ENCODE measurements at places on chromosomes 6 and 20.

DNA sequence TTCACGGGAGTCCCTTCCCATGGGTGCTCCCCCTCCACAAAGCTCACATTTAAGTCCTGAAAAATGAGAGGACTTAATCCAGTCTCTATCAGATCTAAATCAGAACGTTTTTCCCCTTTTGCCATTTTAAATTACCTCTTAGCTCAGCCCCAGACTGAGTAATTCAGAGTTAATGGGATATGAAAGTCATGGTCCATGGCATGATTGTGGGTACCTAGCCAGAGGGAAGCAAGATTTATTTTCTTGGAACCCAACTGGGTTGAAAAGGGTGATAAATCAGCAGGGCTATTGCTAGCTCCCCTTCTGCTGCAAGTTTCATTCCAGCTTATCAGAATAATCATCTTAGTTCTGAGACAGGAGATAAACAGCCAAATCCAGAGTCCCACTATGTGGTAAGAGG is 320.2 kb upstream of the CHD6 start:
- no peak for DNase-seq

DNA sequence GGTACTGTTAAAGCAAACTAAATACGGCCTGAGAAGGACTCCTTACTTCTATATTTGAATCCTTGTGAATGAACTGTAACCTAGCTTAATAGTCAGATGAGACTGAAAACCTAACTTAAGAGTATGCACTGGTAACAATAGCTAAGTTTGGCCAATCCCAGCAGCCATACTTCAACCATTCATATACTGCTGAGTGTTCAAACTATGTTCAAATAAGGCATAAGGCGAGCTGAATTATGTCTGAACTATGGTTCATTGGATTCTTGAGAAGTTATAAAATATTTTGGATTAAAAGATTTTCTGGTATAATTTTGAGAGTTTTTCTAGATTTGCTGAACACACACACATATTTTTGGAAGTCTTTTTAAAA is 2.2 kb downstream of the SMPDL3A start:
- DNase-seq, result no peak

DNA sequence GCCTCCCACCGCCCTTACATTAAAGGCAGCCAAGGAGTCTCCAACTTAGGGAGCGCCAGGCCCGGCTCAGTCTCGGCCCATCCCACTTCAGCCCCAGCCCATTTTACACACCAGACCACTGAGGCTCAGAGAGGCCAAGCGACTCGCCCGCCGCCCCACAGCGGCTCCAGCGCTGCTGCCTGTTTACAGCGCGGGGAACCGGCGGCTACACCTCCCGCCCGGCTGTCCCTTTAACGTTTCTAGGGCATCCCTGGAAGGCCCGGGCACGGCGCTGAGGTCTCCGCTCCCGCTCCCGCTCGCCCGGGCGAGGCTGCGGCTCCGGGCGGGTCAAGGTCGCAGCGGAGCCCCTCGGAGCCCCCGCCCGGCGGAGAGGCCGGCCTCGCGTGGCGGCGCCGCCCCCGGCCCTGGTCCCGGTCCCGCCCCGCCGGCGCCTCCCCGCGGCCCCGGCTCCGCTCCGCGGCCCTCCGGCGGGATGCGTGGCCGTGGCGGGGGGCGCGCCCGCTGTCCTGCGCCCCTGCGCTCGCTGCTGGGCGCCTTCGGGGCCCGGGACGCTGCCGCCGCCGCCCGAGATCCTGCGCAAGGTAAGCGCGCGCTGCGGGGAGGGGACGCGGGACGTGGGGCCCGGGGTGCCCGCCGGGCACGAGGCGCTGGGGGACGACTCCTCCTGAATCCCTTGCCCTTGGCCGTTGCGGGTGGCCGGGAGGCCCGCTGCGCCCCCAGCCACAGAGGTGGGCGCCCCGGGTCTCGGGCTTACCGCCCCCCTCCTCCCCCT is 27.1 kb upstream of the PHACTR3 start:
- no peak for DNase-seq

DNA sequence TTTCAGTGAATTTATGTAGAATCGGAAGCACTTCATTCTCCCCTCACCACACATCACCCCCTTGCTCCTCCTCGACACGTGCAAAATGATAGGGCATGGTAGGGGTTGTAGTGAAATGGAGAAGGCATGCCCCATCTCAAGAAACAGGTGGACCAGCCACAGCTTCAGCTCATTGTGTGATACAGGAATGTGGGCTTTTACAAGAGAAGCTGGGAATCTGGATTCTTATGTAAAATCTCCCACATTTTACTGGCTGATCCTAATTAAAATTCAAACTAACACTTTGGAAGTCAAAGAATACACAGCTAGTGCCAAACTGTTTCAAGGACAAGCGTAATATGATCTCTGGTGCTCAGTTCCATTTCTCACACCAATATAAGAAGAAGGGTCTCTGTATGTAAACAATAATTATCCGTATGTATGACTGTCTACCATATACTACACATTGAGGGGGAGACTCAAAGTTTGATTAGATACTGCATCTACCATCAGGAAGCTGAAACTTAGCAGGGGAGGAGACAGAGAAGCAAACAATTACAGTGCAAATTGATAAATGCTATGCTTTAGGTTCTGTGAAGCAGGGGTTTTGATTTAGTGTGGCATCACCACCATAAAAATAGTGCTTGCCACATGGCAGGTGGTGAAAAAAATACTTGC is 24.3 kb upstream of the KIAA0408 start:
- DNase-seq, result no peak

GRCh38 chr6:25749837-25750236 is 4.7 kb upstream of the SLC17A4 start:
- no peak for DNase-seq

DNA sequence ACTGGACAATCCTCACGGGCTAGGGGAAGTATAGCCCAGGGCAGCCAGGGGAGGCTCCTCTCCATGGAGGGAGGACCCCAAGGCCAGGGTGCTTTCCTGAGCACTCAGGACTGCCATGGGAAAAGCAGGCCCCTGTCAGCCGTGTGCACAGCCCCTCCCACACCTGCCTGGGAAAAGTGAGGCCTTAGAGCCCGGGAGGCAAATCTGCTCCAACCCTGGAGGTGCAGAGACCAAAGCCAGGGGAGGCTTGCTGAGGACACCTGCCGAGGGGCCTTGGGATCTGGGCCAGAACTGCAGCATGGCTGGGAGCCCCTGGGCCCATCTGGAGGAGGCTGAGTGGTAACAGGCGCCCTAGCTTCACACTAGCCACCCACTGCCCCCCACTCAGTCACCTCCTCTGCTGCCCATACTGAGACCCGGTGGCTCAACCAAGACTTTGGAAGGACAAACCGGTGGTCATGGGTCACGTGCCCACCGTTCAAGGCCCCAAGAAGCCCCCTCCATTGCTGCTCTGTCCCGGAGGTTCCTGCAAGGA is 55.2 kb downstream of the YTHDF1 start:
- DNase-seq, result no peak

DNA sequence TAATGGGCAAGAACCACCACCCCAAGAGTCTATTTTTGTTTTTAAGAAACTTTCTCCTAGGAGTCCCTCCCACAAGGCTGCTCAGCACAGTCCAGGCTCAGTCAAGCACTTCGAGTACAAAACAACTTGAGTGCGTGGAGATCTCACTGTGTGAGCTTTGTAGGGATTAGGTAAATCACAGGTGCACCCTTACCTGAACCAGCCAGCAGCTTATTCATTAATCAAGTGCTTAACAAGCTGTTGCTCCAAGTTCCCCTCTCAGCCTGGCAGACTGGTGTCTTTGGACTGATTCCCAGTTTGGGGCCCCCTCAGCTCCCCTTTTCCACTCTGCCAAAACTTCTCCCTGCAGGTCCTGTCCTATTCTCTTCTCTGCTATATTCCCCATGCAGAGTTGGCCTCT is 133.1 kb downstream of the LY86 start:
- no peak for DNase-seq

DNA sequence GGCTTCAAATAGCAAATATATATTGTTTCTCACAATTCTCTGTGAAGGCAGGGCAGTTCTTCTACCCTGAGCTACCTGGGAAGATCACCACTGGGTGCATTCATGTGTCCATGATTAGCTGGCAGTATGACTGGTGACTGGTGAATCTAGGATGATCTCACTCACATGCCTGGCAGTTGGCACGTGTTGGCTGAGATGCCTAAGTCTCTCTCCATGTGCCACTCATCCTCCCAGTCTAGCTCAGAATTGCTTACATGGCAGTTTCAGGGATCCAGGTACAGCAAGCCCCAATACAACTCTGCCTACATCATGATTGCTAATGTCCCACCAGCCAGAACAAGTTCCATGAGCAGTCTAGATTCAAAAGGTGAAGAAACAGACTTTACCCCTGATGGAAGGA is 346.8 kb upstream of the CNR1 start:
- no peak for DNase-seq

- no peak for DNase-seq
Measured at GRCh38 chr6:129203190-129203900, 320.4 kb downstream of the LAMA2 start.

GRCh38 chr20:19078448-19079373 is 133.7 kb upstream of the SLC24A3 start:
- DNase-seq, result no peak

- no peak for DNase-seq
Measured at GRCh38 chr6:118705544-118706491, 54.4 kb upstream of the CEP85L start.

DNA sequence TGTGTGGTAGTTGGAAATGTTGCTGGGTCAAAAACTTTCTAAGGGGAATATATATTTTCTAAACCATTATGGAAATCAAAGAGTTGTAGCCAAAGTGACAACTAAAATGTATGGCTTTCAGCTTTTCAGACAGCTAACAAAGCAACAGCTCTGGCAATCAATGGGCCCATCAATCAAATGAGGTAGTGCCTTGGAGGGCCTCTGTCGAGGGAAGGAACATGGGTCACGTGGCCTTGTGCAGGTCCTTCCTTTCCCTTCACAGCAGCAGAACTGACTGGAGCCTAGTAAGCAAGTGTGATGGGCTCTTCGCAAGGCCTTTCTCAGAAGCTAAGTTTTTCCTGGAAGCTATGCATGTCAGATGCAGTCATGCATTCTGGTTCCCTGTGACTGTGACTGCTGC is 17.9 kb downstream of the FAXC start:
- DNase-seq, result no peak

GRCh38 chr6:105504706-105505105 is 101.8 kb upstream of the PREP start:
- DNase-seq, result no peak

DNA sequence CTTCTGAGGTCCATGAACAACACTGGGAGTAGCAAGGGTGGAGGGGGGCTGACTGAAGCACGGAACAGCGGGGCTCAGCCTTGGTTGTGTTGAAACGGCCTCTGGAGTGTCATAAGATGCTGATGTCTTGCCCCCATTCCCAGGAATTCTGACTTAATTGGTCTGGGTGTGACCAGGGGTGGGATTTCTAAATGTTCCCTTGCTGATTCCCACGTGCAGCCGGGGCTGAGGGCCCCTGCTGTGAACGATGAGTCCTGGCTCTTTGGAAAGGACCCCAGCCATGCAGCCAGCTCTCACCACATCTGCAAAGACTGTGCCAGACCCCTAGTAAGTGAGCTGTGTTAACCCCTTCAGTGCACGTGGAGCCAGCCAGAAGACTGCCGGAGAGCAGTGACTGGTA is 28.6 kb upstream of the FAM50B start:
- DNase-seq, result no peak

DNA sequence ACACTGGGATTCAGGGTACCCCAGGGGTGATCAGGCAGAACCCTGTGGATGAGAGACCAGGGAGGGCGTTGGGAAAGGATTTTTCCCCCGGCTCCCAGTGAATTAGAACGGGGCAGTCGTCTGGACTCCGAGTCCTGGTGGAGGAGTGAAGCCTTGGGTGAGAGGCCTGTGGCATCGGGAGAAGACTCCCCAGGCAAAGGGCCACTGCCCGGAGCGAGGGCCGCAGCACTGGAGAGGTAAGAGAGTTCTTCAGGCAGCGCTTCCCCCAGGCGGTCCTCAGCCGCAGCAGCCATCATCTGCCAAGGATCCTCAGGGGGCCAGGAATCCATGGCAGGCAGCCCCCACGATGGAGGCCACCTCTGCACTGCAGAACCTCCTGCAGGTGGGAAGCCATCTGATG is 663 bp downstream of the C6orf15 start:
- no peak for DNase-seq

GRCh38 chr6:38141085-38141484 is 321.6 kb downstream of the ZFAND3 start:
- DNase-seq, result no peak

GRCh38 chr6:86412057-86412456 is 525.3 kb upstream of the HTR1E start:
- no peak for DNase-seq

GRCh38 chr6:135880066-135880972 is 28.8 kb downstream of the PDE7B start:
- peak; percentile 77 for DNase-seq

DNA sequence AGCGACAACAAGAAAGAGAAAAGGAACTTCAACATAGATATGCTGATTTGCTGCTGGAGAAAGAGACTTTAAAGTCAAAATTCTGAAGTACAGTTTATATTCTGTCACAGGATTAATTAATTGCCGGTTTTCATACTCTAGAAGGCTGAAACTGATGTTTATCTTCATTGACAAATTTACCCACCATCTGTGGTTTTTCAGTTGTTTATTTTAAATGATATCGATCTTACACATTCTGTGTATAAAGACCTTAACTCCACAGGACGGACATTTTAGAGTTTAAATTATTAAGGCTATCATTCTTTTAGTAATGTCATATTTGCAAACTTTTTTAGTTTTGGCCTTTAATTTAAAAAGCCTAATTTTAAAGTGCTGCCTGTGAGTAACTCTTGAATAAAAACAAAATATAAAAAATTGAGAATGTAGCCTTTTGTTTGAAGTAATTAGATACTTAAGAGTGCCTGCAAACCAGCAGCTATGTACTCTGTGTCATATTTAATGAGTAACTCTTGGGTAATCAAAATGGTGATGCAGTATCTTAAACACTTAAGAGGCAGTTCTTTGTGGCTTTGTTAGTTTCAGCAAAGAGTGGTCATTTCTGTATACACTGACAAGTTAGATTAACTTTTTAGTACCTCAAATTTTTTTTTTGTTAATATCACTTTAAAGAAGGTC is 59.3 kb downstream of the CDC5L start:
- no peak for DNase-seq

DNA sequence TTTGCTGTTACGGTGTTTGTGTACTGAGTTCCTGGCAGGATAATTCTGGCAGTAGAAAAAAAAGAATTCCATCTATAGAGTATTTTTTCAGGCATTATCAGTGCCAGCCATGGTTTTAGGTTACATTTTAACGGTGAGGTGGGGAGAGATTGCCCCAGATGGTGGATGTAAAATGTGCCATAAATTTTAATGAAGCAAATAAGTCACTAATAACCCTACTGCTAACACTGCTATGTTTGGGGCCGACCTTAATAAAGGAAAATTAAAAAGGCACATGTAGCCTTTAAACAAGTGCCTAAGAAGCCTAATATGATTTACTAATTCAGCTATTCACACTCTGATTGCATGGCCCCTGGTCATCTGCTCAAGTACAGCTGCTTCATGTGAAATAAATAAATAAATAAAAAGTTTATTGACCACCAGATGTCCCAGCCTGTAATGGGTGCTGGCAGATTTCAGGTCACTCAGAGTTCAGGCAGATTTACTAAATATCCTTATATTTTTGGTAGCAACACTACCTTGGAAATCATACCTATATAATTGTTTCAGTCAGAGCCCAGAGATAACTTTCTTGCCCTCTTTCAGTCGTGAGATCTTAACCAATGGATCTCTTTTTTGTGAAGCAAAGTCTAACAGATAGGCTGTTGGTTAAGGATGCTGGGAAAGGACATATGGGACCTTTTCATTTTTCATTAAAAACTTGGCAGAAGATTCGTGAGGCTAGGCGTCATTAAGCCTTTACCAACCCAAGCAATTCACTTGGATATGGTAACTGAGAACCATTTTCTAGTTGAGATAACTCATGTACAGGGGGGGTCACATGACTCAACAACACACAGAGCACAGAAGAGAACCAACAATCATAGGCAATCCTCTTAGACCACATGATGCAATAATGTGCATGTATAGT is 495.0 kb upstream of the NRSN1 start:
- DNase-seq, result no peak
